ENCODE measurements at places on chromosomes 7 and 10. TPM values are rescaled to one million over a fixed set of nuclear protein-coding genes. Genes with fewer than 3 reads are reported as not detected.

- DNase-seq = no peak
These were observed 13.8 kb upstream of the ZCCHC24 start for GRCh38 chr10:79459243-79459642.

DNA sequence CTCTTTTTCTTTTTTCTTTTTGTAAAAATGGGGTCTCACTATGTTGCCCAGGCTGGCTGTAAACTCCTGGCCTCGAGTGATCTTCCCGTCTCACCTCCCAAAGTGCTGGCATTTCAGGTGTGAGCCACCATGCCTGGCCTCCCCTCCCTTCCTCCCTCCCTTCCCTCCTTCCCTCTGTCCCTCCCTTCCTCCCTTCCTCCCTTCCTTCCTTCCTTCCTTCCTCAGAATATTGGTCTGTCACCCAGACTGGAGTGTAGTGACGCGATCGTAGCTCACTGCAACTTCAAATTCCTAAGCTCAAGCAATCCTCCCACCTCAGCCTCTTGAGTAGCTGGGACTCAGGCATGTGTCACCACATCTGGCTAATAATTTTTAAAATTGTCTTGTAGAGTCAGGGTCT lies 8.4 kb downstream of the AGAP3 start:
- DNase-seq = no peak

NEUROG3 gene
- 2.8 TPM for total RNA-seq

DNA sequence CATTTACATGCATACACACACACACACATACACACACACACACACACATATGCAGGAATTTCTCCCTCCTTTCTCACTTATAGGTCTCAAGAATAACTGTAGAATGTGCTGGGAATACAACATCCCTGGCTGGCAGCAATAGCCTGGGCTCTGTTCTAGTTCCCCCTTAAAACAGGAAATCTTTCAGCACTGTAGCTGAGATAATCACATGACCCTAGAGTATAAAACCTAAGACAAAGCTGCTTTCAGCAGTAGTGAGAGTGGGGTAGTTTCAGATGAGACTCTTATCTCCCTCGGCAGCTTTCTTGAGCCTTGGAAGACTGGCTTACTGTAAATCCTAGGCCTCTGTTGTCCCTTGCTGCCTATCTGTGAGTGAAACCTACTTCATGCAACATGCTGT lies 137.4 kb upstream of the AKR1E2 start:
- no peak for DNase-seq

- DNase-seq = no peak
These were observed 178.1 kb upstream of the PPP2R2D start for GRCh38 chr10:131722525-131723264.

DNA sequence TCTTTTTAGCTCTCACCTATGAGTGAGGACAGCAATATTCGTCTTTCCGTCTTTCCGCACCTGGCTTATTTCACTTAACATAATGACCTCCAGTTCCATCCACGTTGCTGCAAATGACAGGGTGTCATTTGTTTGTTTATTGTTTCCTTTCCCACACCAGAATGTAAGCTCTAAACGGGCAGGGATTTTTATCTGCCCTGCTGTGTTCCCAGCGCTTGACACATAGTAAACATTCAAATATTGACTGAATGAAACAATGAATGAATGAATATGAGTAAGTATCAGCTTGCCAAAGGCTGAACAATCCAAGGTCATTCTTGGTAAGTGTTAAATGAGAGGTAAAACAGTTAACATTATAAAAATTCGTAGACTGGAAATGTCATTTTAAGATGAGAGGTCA lies 12.8 kb downstream of the SH3PXD2A start:
- DNase-seq = no peak

- no peak for DNase-seq
These were observed 673 bp downstream of the NDUFB8 start for GRCh38 chr10:100528921-100529474.

- DNase-seq = no peak
These were observed 286 bp downstream of the SP8 start for GRCh38 chr7:20786421-20786778.

DNA sequence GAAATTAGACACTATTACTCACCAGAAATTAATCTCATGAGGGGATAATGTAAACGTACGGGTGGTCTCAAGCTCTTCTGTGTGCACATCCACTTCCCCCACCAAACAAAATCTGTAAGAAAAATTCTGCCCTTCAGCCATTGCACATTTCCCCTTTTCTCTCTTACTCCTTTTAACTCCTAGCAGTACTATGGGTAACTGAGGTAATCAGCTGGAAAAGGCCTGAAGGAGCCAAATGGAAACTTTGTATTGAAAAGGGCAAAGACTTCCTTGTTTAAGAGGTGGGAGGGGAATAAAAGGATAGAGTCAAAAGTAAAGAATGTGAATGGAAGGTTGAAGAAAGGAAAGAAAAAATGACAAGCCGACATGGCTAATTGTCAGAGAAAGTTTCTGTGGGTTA lies 273.8 kb downstream of the RNLS start:
- DNase-seq = no peak

GJD4 gene
- not detected for total RNA-seq

GTPBP4 gene
- total RNA-seq = 31.7 TPM

DNA sequence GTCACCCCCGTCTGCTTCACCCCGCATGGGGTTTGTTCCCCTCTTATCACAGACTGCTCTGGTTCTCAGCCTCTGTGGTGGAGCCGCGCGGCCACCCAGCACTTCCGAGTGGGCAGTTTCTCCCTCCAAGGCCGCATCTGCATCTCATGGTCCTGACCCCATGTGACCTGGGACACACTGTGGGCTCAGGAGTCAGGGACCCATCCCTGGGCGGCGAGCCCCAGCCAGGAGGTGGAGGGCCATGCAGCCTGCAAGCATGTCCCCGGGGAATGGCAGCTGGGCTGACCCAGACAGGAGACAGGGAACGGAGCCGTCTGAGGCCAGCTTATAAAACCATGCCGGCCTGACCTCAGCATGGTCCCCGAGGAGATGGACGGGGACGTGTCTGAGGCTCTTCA lies 25.2 kb upstream of the TTYH3 start:
- DNase-seq = no peak

TMEM209 gene
- total RNA-seq = 9.9 TPM

GRCh38 chr7:141301544-141301943 lies 227.7 kb downstream of the TMEM178B start:
- DNase-seq = no peak

- DNase-seq = no peak
These were observed 183.4 kb downstream of the DNAJB6 start for GRCh38 chr7:157520249-157520648.

GRCh38 chr10:19491166-19491565 lies 325.1 kb upstream of the PLXDC2 start:
- DNase-seq = no peak

- no peak for DNase-seq
These were observed 40.1 kb upstream of the AKR1C2 start for GRCh38 chr10:5043716-5044115.

DNA sequence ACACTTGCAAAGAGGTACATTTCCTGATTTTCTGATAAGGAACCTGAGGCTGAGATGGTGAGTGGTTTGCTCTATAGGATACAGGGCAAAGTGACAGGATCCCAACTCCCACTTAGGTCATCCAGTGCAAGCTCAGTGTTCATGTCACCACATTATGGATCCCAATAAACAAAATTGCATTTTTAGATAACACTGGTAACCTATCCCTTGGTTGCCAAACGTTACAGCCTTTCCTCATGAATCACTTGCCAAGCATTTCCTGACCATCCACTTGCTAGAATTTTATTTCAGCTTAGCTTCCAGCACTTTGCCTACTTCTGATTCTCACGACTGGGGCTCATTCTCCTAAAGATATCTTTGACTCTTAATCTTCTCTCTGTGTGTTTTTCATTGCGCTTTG lies 131.4 kb upstream of the ODAD2 start:
- no peak for DNase-seq
